Naive thymus-derived CD4-positive, alpha-beta T cell (primary cell): ENCODE measurements at places on chromosomes 2 and 18. TPM values are rescaled to one million over a fixed set of nuclear protein-coding genes. Genes with fewer than 3 reads are reported as not detected.

DNA sequence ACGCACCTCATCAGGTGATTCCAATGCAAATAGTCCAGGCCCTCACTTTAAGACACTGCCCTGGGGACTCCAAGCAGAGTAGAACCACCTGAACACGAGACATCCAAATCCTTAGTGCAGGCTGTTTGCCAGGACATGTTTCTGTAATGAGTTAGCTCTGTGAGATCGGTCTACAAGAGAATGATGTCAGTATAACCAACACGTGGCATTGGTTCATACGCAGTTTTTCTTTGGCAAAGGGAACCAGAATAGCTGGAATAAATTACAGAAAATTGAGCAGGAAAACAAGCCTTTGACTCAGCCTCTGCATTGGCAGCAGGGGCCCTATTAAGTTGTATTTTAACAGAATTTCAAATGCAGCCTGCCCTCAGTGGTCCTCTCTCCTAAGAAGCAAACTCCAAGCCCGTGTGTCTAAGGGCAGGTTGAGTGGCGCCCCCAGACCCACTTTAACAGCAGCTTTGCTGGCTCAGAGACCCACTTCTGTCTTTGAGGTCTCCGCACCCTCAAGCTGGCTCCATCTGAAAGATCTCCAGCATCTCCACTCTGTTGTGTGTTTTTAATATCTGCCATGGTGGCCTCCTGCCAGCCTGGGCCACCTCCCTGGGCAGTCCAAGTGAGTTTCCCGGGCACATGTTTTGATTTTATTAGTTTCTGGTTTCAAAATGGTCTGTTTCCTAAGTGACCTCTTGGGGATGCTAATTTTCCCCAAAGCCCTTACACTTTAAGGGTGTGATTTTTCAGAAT is 61.3 kb downstream of the ALPK2 start:
- no peaks in the 10 kb centered on the region for H3K4me1 ChIP-seq
- no peaks in the 10 kb centered on the region for H3K36me3 ChIP-seq
- H3K4me3 ChIP-seq: no peak overlapping the region

GRCh38 chr2:191174442-191174841 is 23.6 kb upstream of the STAT4 start:
- no peaks in the 10 kb centered on the region for H3K27me3 ChIP-seq
- H3K36me3 ChIP-seq: no peaks in the 10 kb centered on the region
- no peak overlapping the region for H3K4me3 ChIP-seq
- no peak overlapping the region for H3K27ac ChIP-seq
- no peak for DNase-seq
- H3K4me1 ChIP-seq: no peaks in the 10 kb centered on the region

- H3K27ac ChIP-seq: no peak overlapping the region
- no peak for DNase-seq
- no peak overlapping the region for H3K4me3 ChIP-seq
- H3K4me1 ChIP-seq: no peaks in the 10 kb centered on the region
- no peaks in the 10 kb centered on the region for H3K36me3 ChIP-seq
Measured at GRCh38 chr2:177905640-177906039, 166.9 kb downstream of the PDE11A start.

GRCh38 chr18:47632970-47633635 is 297.4 kb downstream of the SMAD2 start:
- no peaks in the 10 kb centered on the region for H3K36me3 ChIP-seq
- peaks cover 2% of the 10 kb centered on the region for H3K27me3 ChIP-seq
- H3K4me3 ChIP-seq: no peak overlapping the region
- H3K4me1 ChIP-seq: no peaks in the 10 kb centered on the region
- no peak overlapping the region for H3K27ac ChIP-seq

GRCh38 chr2:101396316-101396717 is 9.0 kb upstream of the CREG2 start:
- H3K27ac ChIP-seq: no peak overlapping the region
- H3K4me1 ChIP-seq: no peaks in the 10 kb centered on the region
- no peak for DNase-seq
- no peak overlapping the region for H3K4me3 ChIP-seq
- H3K36me3 ChIP-seq: no peaks in the 10 kb centered on the region

GRCh38 chr2:224650815-224651439 is 65.2 kb downstream of the CCDC195 start:
- no peaks in the 10 kb centered on the region for H3K27me3 ChIP-seq

DNA sequence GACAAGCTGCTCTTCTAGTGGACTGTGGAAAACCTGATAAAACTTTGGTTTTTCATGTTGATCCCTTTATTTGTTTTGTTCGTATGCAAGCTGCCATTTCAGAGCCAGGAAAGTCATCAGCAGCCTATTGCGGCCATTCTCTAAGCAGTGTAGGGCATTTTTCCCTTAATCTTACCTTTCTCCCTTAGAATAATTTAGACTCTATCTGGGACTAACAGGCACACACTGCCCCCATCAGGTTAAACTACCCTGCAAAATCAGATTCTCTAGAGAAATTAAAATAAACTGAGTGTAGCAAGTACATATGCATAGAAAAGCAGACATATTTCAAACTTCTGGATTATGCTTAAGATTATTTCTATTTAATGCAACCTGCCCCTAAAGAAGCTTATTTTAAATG is 347.5 kb downstream of the METTL4 start:
- no peak overlapping the region for H3K4me3 ChIP-seq
- no peaks in the 10 kb centered on the region for H3K36me3 ChIP-seq
- H3K4me1 ChIP-seq: no peaks in the 10 kb centered on the region
- no peak for DNase-seq
- no peak overlapping the region for H3K27ac ChIP-seq

DNA sequence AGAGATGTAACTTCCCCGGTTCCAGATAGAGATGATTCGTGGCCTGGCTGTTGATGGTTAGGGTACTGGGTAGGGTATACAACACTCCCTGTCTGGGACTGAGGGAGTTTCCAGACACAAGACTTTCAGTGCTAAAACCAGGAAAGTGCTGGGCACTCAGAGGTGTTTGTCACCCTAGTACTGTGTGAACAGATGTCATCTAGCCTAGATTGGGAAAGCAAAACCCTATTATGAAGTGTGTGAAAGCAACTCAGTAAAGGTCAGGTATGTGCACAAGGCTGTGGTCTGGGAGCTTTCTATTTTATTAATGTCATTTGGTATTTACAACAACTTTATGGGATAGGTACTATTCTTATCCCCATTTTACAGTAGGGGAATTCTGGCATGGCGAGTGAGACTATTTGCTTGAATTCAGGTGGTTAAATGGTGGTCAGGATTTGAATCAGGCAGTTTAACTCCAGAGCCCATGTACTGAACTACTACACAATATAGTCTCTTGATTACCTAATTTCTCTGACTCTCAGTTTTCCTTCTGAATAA is 2.6 kb downstream of the BZW1 start:
- no peak for DNase-seq
- H3K4me1 ChIP-seq: peaks cover 24% of the 10 kb centered on the region
- H3K4me3 ChIP-seq: no peak overlapping the region
- peaks cover 51% of the 10 kb centered on the region for H3K36me3 ChIP-seq

DNA sequence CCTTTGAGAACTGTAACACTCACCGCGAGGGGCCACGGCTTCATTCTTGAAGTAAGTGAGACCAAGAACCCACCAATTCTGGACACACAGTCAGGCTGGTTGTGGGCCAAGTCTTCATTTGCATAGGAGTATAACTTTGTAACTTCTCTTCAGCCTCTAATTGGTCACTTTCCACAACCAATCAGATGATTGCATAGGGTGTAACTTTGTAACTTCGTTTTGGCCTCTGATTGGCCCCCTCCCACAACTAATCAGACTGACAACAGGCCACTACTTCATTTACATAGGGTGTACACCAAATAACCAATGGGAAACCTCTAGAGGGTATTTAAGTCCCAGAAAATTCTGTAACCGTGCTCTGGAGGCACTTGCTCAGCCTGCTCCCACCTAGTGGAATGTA is 77.5 kb upstream of the TCF4 start:
- no peaks in the 10 kb centered on the region for H3K27me3 ChIP-seq
- H3K36me3 ChIP-seq: no peaks in the 10 kb centered on the region
- no peak for DNase-seq
- H3K4me3 ChIP-seq: no peak overlapping the region

DNA sequence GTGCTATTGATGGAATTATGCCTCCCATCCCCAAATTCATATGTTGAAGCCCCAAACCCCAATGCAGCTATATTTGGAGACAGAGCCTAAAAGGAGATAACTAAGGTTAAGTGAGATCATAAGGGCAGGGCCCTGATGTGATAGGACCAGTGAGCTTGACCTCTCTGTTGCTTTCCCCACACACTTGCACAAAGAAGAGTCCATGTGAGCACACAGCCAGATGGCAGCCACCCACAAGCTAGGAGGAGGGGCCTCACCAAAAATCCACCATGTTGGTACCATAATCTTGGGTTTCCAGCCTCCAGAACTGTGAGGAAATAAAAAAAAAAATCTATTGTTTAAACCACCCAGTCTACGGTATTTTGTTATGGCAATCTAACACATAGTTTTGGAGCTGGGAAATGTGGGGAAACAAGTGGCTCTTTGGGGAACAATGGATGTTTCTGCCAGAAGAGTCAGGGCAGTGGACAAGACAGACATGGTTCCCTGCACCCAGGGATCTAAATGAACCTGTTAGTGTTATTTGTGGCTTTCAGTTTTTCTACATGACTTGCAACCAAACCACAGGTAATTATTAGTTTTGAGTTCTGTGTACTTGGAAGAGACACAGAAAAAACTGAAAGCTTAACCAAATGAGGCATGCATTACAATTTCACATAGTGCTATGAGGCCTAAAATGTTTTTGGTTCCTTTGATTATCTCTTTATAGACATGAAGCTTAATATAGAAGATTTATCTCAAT is 259.1 kb downstream of the LTBP1 start:
- H3K4me3 ChIP-seq: no peak overlapping the region
- H3K27me3 ChIP-seq: no peaks in the 10 kb centered on the region
- DNase-seq: no peak
- H3K4me1 ChIP-seq: no peaks in the 10 kb centered on the region

The PFN4 gene
- not detected for total RNA-seq

The MYOM1 gene
- 1.8 TPM for total RNA-seq

The RBFA gene
- total RNA-seq: 21.6 TPM

The DCDC2C gene
- total RNA-seq: not detected

The CD207 gene
- total RNA-seq: not detected
